T-helper 17 cell (primary cell): ENCODE measurements at places on chromosomes 6 and 20. TPM values are rescaled to one million over a fixed set of nuclear protein-coding genes. Genes with fewer than 3 reads are reported as not detected.

DNA sequence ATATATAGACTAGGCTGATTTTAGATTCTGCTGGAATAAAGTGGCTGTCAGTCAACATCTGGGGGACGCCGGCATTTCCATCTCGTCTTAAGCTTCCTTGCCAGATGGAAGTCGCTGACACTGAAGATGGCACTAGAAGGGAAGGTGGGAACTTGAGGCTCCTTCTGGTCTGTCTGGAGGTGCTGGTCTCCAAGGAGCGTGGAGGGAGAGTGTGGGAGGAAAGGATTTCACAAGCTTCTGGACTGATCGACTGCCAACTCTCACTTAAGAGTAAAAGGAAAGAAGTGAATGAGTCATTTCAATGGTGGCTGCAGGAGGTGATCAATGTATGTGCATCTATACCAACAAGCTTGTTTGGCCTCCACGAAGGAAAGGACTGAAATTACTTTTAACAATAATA is 40.4 kb downstream of the DUSP22 start:
- H3K4me1 ChIP-seq = peaks cover 10% of the 10 kb centered on the region
- no peaks in the 10 kb centered on the region for H3K36me3 ChIP-seq
- H3K4me3 ChIP-seq = no peak overlapping the region
- H3K27me3 ChIP-seq = no peaks in the 10 kb centered on the region
- no peak for DNase-seq

DNA sequence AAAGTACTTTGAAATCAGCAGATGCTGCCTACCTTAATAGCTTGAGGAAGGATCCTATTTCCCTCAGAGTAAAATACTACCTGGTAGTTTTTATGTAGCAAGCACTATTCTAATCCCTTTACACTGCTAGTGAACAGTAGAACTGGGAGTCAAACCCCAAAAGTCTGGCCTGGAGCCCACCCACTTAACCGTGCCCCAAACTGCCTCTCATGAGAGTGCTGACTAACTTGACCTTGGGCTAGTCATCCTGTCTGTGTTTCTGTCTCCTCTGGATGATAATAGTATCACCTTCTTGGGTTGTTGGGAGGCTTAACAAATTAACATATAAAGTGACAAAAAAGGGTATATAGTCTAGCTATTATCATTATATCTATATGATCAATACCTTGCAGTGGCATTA is 140.5 kb downstream of the RCAN2 start:
- H3K27me3 ChIP-seq = peaks cover 22% of the 10 kb centered on the region
- DNase-seq = no peak
- H3K4me1 ChIP-seq = no peaks in the 10 kb centered on the region
- no peak overlapping the region for H3K4me3 ChIP-seq
- no peaks in the 10 kb centered on the region for H3K36me3 ChIP-seq

GRCh38 chr20:60785301-60785700 is 466.8 kb upstream of the CDH4 start:
- H3K27me3 ChIP-seq = no peaks in the 10 kb centered on the region
- H3K4me1 ChIP-seq = no peaks in the 10 kb centered on the region
- H3K36me3 ChIP-seq = no peaks in the 10 kb centered on the region
- DNase-seq = no peak

DNA sequence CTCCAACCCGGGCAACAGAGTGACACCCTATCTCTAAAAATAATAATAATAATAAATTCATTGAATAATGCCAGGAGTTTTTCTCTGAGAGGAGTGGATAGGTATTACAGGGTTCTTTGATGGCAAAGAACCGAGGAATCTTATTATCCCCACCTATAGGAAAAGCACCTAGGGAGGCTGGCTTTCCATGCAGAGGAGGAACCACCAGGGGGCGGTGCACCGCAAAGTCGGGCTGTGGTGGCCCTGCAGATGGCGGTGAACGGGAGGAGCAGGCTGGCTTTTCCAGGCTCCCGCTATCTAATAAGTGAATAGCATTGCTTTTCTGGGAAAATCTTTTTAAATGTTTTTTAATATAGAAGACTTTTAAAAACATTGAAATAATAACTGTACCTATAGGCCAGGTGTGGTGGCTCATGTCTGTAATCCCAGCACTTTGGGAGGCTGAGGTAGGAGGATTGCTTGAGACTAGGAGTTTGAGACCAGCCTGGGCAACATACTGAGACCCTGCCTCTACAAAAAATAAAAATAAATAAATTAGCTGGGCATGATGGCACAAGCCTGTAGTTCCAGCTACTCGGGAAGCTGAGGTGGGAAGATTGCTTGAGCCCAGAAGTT is 864.2 kb downstream of the KIF16B start:
- no peak overlapping the region for H3K27ac ChIP-seq
- no peak overlapping the region for H3K4me3 ChIP-seq
- H3K4me1 ChIP-seq = no peaks in the 10 kb centered on the region
- H3K36me3 ChIP-seq = no peaks in the 10 kb centered on the region

DNA sequence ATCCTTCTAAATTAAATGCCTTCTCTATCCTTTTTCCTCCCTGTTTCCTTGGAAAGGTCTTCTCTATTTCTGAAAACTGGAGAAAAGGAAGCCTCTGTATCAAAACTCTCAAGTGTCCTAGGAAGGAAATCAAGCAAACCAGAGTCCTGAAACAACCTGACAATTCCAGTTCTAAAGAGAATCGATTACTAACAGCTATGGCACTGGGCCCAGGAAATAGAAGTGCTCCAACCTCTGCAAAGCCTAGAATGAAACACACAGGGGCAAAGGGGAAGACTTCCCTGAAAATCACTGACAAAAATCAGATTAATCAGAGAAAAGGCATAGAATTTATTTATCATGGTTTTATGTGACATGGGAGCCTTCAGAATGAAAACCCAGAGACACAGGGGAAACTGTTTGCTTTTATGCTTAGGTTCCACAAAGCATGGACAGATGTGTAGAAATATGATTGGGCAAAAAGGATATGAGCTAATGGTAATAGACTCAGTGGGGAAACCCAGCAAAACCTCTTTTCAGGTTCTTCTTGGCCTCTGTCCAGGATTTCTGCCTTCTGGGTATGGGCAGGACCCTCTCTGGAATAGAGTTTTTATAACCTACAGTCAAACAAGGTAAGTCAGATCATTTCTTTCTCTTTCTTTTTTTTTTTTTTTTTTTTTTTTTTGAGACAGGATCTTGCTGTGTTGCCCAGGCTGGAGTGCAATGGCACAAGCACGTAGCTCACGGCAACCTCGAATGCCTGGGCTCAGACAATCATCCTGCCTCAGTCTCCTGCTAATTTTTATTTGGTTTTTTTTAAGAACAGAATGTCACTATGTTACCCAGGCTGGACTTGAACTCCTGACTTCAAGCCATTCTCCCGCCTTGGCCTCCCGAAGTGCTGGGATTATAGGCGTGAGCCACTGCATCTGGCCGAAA is 91.7 kb downstream of the CD24 start:
- H3K4me3 ChIP-seq = peak overlapping the region; percentile 12
- no peaks in the 10 kb centered on the region for H3K4me1 ChIP-seq
- H3K27me3 ChIP-seq = peaks cover 19% of the 10 kb centered on the region
- no peak overlapping the region for H3K27ac ChIP-seq

DNA sequence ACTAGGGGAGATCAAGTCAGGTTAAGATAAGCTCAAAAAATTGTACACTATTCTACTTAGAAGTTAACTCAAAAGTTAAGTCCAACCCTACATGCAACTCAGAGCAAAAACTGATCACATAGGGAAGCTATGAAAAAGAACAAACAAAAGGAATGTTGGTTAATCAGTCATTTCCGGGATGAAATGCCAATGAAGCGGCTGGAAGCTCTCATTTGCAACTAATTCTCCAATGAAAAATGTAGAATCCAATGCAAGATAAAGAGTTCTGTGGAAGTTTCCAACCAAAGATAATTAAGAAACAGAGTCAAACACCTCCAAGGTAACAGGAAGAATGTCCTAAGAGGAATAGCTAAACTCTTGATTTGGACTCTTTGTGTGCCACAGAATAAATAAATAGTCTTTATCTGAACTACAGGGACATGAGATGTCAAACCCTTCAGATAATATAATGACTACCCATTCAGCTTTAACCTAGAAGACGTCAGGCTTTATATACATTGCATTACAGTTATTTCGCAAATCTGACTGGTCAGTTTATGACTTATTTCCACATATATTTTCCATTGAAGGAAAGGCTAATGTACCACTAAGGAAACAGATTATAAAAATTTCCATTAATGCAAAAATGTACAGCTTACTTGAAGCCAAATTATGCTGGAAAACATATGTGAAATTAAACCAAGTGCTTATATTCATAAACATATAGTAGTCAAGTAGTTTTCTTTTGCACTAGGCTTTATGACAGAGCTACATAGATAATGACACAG is 48.0 kb upstream of the DST start:
- H3K4me3 ChIP-seq = no peak overlapping the region
- no peaks in the 10 kb centered on the region for H3K27me3 ChIP-seq
- H3K4me1 ChIP-seq = peaks cover 2% of the 10 kb centered on the region

DNA sequence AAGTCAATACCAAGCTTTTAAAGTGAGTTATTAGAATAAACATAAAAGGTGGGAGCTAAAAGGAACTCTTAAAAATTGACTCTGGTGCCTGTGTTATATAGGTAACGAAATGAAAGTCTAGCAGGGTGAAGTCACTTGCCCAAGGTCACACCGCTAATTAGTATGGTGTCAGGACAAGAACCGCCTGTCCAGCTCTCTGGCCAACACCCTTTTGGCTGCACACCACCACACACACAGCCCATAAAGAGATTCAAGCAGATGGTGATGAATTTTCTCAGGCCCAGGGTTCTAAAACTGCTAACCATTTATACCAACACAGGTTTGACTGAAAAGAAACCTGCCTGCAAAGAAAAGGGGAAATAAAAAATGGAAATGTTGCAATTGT is 20.2 kb downstream of the GFOD1 start:
- DNase-seq = no peak
- peaks cover 9% of the 10 kb centered on the region for H3K27me3 ChIP-seq
- H3K4me1 ChIP-seq = peaks cover 15% of the 10 kb centered on the region
- H3K4me3 ChIP-seq = no peak overlapping the region

- H3K27ac ChIP-seq = no peak overlapping the region
- H3K4me1 ChIP-seq = no peaks in the 10 kb centered on the region
Measured at GRCh38 chr6:158529629-158530028, 30.3 kb upstream of the TMEM181 start.

DNA sequence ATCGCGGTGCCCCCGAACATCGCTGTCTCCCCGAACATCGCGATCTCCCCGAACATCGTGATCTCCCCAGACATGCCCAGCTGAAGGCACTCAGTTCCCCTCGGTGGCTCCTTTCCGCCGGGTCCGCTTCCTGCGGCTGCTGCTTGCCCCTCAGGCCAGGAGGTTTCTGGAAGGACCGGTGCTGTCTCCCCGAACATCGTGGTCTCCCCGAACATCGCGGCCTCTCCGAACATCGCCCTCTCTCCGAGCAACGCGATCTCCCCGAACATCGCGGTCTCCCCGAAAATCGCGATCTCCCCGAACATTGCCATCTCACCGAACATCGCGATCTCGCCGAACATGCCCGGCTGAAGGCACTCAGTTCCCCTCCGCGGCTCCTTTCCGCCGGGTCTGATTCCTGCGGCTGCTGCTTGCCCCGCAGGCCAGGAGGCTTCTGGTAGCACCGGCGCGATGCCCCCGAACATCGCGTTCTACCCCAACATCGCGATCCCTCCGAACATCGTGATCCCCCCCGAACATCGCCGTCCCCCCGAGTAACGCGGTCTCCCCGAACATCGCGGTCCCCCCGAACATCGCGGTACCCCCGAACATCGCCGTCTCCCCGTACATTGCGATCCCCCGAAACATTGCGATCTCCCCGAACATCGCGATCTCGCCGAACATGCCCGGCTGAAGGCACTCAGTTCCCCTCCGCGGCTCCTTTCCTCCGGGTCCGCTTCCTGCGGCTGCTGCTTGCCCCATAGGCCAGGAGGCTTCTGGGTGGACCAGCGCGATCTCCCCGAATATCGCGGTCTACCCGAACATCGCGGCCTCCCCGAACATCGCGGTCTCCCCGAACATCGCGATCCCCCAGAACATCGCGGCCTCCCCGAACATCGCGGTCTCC is 808 bp downstream of the ULBP1 start:
- peaks cover 90% of the 10 kb centered on the region for H3K27me3 ChIP-seq
- DNase-seq = no peak
- peak overlapping the region; percentile 95 for H3K4me3 ChIP-seq
- peaks cover 23% of the 10 kb centered on the region for H3K4me1 ChIP-seq
- peaks cover 10% of the 10 kb centered on the region for H3K36me3 ChIP-seq
- H3K27ac ChIP-seq = peak overlapping the region; percentile 86

GRCh38 chr6:13528232-13528631 is 40.8 kb upstream of the GFOD1 start:
- peaks cover 2% of the 10 kb centered on the region for H3K4me1 ChIP-seq
- no peaks in the 10 kb centered on the region for H3K36me3 ChIP-seq
- no peak overlapping the region for H3K4me3 ChIP-seq
- H3K27ac ChIP-seq = no peak overlapping the region

DNA sequence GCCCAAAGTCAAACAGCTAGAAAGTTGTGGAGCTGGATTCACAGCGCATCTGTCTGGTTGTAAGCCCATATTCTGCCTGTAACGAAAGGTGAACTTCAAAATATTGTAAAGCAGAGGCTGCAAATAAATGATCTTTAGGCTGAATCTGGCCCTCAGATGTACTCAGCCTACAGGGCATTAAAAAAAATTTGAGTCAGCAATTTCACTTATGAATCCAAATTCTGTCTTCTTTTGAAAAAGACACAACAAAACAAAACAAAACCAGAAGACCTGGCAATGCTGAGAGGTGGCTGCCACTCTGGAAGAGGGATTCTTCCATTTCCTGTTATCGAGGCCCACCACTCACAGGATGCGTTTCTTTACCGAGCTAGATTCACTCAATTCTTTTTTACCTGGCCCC is 7.1 kb downstream of the LAMA4 start:
- no peak overlapping the region for H3K4me3 ChIP-seq
- H3K36me3 ChIP-seq = no peaks in the 10 kb centered on the region
- H3K27ac ChIP-seq = no peak overlapping the region

DNA sequence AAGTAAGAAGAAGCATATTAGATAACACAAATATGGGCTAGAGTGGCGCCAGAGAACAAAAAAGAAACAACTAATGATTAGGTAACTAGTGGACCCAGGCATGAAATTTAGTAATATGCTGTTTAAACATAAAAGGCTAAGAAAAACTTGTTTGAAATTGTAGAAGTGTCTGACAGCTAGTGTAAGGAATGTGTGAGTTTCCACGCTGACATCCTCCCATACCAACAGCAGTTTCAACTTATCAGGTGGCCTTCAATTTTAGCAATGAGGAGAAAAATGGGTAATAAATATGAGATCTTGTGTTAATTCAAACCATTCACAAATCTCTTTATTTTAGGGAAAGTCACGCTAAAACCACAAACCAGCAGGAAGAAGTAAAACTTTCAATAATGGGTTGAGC is 440.2 kb upstream of the FLRT3 start:
- H3K4me1 ChIP-seq = no peaks in the 10 kb centered on the region
- no peak for DNase-seq
- H3K4me3 ChIP-seq = no peak overlapping the region
- H3K36me3 ChIP-seq = no peaks in the 10 kb centered on the region
- no peaks in the 10 kb centered on the region for H3K27me3 ChIP-seq
- no peak overlapping the region for H3K27ac ChIP-seq

GRCh38 chr6:56168596-56168995 is 78.8 kb downstream of the COL21A1 start:
- H3K4me3 ChIP-seq = no peak overlapping the region
- DNase-seq = no peak
- H3K36me3 ChIP-seq = no peaks in the 10 kb centered on the region
- no peaks in the 10 kb centered on the region for H3K27me3 ChIP-seq
- no peaks in the 10 kb centered on the region for H3K4me1 ChIP-seq
- no peak overlapping the region for H3K27ac ChIP-seq

The SYCP2 gene
- total RNA-seq = 5.3 TPM

The TGM3 gene
- total RNA-seq = not detected

The CD109 gene
- 0.83 TPM for total RNA-seq

The PCSK2 gene
- not detected for total RNA-seq

The HLA-G gene
- total RNA-seq = not detected

The CCDC170 gene
- not detected for total RNA-seq

The PAX1 gene
- total RNA-seq = not detected

The ABHD16B gene
- not detected for total RNA-seq

The BMP2 gene
- not detected for total RNA-seq

The GUCA1A gene
- not detected for total RNA-seq
